OCI-LY7 (cell line): ENCODE measurements at places on chromosomes 11 and 22. TPM values are rescaled to one million over a fixed set of nuclear protein-coding genes. Genes with fewer than 3 reads are reported as not detected.

Gene TIMP3
- not detected in 2 replicates for total RNA-seq

Gene RIC3
- total RNA-seq = not detected in 2 replicates

Gene CNIH2
- 2.7 and 3.5 TPM in 2 replicates for total RNA-seq

DNA sequence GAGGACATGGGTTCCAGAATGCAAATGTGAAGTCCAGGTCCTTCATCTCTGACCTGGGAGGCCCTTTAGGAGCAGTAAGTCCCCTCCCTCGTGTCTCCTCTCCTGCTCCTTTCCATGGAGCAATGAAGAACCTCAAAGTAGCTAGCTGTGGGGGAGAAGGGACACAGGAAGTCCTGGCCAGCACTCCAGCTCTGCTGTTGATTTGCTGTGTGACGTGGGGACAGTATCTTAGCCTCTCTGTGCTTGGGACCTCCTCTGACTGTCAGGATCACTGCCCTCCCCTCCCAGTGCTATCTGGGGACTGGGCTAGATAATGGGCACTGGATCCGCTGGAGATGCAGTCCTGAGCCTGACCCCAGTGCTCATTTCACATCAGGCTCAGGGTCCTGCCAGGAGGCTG is 1.1 kb upstream of the APOBEC3H start:
- no peak for DNase-seq

DNA sequence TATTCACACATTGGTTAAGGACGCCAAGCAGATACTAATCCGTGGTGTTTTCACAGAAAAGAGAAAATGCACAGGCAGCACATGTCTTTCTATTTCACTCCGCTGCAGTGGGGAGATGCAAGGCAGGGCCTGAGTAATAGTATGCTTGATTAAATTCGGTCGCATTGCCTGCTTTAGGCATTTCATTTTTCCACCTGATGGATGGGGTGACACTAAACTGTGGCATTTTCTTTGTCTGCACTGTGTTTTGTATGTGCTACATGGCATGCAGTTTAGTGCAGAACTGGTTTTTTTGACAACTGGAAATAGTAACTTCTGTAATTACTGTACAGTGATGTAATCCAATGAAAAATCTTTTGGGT is 94.9 kb downstream of the SLC17A6 start:
- no peak for DNase-seq

DNA sequence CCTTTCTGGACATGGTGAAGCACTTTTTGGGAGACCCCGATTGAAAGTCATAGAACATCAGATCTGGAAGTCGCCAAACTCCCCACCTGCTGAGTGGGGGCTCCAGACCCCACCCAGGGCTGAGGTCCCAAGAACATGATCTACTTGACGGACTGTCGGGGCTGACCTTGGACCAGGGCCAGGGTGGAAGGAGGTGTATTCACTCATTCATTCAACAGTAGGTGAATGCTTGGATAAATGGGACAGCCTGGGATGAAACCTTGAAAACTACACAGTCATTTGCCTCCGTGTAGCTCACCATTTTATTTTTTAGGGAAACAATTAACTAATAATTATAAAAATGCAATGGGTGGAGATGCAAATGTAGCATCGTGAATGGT is 629.0 kb downstream of the BRD1 start:
- no peak for DNase-seq

DNA sequence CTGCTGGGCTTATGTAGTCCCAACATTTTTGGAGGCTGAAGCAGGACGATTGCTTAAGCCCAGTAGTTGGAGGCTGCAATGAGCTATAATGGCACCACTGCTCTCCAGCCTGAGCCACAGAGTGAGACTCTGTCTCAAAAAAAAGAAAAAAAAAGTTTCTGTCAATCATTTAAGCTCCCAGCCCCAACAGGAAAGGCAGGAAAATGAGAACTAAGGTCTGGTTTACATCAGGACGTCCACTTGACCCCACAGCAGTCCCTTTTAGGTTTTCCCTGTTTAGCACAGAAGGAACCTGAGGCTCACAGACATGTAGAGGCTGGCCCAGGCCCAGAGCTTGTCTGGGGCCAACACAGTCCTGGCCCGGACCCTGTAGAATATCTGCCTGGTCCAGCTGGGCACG is 9.2 kb upstream of the TTLL1 start:
- no peak for DNase-seq

- no peak for DNase-seq
Measured at GRCh38 chr11:57698843-57699365, 13.1 kb downstream of the MED19 start.

- DNase-seq = no peak
Measured at GRCh38 chr11:66230156-66230555, 38.3 kb upstream of the RAB1B start.

GRCh38 chr22:38262051-38262795 is 10.6 kb downstream of the TMEM184B start:
- DNase-seq = peak; percentile 64

- DNase-seq = peak; percentile 35
Measured at GRCh38 chr11:7031471-7031871, 11.2 kb downstream of the NLRP14 start.

- no peak for DNase-seq
Measured at GRCh38 chr11:99973993-99974392, 713.1 kb upstream of the ARHGAP42 start.

- DNase-seq = no peak
Measured at GRCh38 chr11:44315947-44316658, 6.2 kb upstream of the ALX4 start.

DNA sequence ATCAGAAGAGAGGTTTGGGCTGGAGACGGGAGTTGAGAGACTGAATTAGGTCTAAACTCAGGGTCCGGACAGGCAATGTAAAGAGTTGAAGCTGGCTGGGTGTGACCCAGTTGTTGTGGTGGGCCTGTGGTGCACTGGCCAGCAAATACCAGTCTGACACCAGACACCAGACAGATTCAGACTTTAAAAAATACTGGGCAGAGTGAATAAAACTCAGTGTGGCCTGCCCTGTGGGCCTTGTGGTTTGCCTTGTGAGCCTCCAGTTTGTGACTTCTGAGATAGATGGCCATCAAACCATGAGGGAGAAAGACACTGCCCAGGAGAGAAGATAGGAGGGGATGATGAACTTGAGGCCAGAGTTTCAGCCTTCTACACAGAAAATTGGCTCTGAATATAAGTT is 25.8 kb downstream of the RCN1 start:
- DNase-seq = no peak
